Activated T-cell treated with anti-CD3 and anti-CD28 coated beads for 1 hour (primary cell): ENCODE measurements at places on chromosomes 12 and 14.

- no peak for DNase-seq
Observed at GRCh38 chr14:93571275-93571674, 140.5 kb downstream of the UNC79 start.

- no peak for DNase-seq
Observed at GRCh38 chr12:92648242-92649031, 54.4 kb upstream of the PLEKHG7 start.

- DNase-seq = no peak
Observed at GRCh38 chr14:87901236-87901635, 91.7 kb downstream of the GALC start.

DNA sequence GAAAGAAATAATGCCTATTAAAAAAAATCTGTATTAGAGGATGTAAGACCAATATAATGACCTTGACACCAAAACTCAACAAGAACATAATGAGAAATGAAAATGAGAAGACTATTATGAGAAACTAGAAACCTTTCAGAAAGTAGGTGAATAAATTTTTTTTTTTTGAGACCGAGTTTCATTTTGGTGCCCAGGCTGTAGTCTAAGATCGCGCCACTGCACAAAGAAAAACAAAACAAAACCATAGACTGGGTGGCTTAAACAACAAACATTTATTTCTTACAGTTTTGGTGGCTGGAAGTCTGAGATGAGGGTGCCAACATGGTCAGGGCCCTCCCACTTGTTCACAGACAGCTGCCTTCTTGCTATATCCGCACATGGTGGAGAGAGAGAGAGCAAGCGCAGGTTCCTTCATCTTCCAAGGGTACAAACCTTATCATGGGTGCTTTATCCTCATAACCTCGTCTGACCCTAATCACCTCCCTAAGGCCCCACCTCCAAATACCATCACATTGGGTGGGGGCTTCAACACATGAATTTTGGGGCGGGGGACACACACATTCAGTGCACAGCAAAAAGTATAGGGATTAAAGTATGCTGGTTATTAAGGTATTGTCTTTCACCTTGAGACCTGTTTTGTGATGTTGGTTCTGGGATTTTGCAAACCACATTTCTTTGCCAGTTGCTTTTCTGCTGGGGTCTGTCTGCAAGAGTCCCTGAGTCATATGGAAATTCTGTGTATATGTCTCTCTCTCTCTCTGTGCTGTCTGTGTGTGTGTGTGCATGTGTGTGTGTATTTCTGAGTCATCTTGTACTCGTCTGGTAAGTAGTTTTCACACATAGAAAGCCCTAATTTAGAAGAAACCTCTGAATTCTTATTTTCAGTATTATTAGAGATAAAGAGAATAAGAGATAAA lies 26.2 kb downstream of the ZCRB1 start:
- DNase-seq = no peak
